ENCODE measurements at places on chromosomes 11 and 22.
A peak's percentile ranks its signal among the peaks of the same experiment; 100 is the strongest.

- DNase-seq = no peak
These were observed 387.5 kb downstream of the KCNA4 start for GRCh38 chr11:29629286-29629685.

- peak; percentile 15 for DNase-seq
These were observed 3.9 kb upstream of the TEF start for GRCh38 chr22:41377846-41378245.

GRCh38 chr11:56751480-56751879 is 3.0 kb upstream of the OR9G4 start:
- no peak for DNase-seq

DNA sequence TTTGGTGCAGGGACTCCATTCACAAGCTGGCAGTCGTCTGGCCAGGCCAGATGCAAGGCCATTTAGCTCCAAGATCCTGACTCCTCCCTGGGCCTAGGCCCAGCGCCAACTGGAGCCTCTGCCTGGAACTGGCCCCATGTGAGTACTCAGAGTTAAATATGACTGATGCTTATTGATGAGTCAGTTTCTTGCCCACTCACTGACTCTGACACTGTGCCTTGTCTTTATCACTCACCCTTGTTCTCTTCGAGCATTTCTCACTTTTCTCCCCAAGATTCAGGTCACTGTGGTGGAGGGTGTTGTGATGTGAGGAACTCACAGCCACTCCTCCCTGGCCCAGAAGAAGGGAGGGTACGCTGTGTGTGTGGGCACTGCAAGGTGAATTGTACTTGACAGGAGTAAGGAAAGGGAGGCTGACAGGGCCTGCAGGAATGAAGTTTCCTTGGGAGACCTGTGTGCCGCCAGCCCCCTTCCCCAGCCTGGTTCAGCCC is 23.2 kb upstream of the ST3GAL4 start:
- peak; percentile 64 for DNase-seq

- no peak for DNase-seq
These were observed 69.1 kb downstream of the YAP1 start for GRCh38 chr11:102179371-102179770.

GRCh38 chr11:28245131-28245530 is 136.9 kb downstream of the METTL15 start:
- no peak for DNase-seq

DNA sequence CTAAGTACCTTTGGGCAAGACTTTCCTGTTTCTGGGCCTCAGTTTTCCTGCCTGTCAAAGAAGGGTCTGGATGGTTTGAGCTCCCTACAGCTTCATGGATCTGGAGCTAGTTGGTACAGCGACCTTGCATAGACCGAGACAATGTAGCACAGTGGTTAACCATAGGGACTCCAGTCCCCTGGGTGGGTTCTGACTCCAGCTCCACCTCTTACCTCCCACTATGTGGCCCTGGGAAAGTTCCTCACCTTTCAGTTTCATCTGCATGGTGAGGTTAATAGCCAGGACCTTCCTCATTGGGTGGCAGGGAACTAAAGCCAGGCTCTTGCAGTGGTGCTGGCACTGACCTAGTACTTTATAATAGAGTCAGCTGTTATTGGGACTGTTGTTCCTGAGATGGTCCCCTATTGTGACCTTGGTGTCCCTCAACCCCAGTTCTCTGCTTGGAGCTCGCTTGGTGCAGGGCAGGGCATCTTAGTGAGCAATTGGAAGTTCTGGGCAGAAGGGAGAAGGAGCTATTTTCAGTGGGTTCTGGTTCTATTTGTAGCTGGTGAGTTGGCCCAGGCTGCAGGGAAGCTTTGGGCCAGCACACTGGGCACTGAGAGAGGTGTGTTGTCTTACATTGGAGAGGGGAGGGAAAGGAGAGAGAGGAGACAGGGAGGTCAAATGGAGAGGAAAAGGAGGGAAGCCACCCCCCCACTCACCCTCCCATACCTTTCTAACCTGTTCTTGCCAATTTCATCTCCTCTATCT is 10.7 kb upstream of the MTMR3 start:
- DNase-seq = no peak

DNA sequence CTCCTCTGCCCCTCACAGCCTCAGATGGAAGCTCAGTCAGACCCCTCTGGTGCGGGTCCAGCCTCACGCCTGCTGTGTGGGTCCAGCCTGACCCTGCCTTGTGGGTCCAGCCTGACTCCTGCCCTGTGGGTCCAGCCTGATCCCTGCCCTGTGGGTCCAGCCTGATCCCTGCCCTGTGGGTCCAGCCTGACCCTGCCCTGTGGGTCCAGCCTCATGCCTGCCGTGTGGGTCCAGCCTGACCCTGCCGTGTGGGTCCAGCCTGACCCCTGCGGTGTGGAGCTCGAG is 445.3 kb downstream of the BRD1 start:
- no peak for DNase-seq

- DNase-seq = no peak
These were observed 3.4 kb upstream of the OR4C6 start for GRCh38 chr11:55658608-55659007.

GRCh38 chr22:50269970-50270665 is at the start of gene MAPK11:
TSS of gene MAPK11 (minus strand) at chr22:50270380. CDS start at chr22:50270292, 88 bp downstream.
- peak; percentile 46 for DNase-seq

- peak; percentile 81 for DNase-seq
These were observed at the start of gene PACS1 for GRCh38 chr11:66069715-66070603. TSS of gene PACS1 (plus strand) at chr11:66070272. CDS start at chr11:66070487, 215 bp downstream.

GRCh38 chr22:40612291-40612751 is 24.2 kb downstream of the MRTFA start:
- no peak for DNase-seq

Measured in suppressor macrophage treated with lipopolysaccharide for 4 hours (primary cell).